HS-5 (cell line): ENCODE measurements at places on chromosomes 4 and X.

DNA sequence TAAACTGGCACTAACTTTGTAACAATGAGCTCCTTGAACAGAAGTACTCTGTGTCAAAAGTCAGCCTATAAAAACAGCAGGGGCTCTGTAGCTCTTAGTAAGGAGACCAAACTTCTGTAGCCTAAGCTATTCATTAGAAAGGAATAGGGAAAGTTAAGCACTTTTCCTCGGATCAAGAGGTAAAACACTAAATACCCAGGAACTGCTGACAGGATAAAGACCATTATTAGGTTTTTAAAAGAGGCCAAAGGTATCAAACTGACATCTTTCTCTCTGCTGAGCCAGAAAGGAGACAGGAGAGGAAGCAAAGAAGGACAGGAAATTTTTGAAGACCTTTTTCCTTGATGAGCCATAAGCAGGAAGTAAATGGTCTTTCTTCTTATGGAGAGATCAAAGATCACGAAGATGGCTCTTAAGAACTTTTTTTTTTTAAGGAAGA, 31.9 kb downstream of the ANAPC10 start:
- no peak for DNase-seq

DNA sequence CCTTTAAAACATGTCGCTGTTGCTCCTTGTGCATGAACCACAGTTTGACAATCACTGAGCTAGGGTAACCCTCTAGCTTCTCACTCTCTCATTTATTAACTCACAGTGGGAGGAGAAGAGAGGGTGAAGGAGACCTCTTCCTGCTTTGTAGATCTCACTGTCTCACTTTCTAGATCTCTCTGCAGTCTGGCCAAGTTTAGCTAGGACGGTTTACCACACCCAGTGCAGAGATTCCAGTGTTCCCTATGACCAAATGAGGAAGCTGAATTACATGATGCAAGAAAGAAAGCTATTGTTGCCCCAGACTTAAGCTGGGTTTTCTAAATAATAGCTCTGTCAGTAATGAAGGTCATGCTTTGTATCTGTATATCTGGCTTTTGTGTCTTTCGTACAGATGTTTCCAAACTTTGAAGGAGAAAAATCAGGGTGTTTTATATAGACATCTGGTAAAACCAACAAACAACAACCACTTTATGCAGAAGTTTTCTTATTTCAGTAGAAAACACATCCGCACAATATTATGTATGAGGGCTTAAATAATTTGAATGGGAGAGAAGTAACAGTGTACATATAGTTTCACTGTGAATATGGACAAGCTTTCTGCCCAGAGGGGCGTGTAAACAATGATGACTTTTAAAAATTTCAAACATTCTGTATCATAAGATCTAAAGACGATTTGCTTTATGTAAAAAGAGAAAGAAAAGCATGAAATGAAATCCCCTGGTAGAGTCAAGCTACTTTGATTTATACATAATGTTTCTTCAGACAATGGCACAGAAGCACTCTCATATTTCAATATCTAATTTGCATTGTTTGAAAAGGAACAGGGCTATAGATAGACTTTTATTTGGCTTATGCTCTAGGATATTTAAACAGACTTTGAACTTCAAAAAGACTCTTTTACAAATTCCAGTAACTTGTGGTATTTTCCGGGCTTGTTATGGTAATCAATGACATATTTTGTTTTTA, 582.3 kb downstream of the FSTL5 start:
- DNase-seq: no peak

GRCh38 chr4:10366628-10367027, 90.6 kb downstream of the ZNF518B start:
- no peak for DNase-seq

DNA sequence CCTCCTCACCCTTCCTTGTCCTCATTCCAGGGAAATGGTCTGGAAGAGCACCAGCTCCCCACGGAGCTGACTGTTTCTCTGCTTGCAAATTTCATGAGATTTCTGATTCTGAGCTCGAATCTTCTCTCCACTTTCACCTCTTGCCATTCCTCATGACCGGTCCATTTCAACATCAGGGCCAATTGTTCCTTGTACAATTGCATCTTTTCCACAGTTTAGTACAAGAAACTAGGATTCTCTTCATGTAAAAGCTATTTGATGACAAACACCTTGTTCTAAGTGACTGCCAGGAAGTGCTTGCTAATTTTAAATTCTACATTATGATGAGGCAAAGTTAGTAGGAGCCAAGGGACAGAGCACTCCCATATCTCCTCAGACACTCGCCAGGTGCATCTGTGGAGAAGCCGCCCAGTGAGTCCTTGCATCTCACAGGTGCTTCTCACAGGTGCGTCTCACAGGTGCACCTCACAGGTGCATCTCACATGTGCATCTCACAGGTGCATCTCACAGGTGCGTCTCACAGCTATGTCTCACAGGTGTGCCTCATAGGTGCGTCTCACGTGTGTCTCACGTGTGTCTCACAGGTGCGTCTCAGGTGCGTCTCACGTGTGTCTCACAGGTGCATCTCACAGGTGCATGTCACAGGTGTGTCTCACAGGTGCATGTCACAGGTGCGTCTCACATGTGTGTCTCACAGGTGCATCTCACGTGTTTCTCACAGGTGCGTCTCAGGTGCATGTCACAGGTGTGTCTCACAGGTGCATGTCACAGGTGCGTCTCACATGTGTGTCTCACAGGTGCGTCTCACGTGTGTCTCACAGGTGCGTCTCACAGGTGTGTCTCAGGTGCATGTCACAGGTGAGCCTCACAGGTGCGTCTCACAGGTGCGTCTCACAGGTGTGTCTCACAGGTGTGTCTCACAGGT, 3.0 kb upstream of the PDE6B start:
- DNase-seq: no peak

GRCh38 chrX:111035256-111035655, 60.7 kb upstream of the PAK3 start:
- no peak for DNase-seq

DNA sequence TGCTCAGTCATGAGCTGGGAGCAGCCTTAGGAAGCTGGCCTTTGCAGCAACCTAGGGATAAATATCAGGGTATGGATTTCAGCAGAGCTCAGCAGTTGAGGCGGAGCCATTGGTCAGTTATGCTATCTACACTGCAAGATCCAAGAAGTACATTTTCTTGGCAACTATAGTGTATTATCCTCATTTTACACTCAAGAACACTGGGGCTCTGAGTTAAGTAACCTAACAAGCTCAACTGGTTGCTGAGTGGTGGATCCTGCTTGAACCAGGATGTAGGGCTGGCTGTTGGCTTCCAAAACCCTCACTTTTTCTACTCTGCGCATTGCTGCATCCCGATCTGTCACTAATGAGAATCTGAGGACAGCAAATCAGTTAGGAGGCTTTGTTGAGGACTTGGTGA, 1.5 kb upstream of the SCARB2 start:
- DNase-seq: no peak

- no peak for DNase-seq
These were observed 273.7 kb downstream of the HNRNPD start for GRCh38 chr4:82099928-82100579.

- no peak for DNase-seq
These were observed 226.3 kb upstream of the PGRMC2 start for GRCh38 chr4:128513664-128514484.

DNA sequence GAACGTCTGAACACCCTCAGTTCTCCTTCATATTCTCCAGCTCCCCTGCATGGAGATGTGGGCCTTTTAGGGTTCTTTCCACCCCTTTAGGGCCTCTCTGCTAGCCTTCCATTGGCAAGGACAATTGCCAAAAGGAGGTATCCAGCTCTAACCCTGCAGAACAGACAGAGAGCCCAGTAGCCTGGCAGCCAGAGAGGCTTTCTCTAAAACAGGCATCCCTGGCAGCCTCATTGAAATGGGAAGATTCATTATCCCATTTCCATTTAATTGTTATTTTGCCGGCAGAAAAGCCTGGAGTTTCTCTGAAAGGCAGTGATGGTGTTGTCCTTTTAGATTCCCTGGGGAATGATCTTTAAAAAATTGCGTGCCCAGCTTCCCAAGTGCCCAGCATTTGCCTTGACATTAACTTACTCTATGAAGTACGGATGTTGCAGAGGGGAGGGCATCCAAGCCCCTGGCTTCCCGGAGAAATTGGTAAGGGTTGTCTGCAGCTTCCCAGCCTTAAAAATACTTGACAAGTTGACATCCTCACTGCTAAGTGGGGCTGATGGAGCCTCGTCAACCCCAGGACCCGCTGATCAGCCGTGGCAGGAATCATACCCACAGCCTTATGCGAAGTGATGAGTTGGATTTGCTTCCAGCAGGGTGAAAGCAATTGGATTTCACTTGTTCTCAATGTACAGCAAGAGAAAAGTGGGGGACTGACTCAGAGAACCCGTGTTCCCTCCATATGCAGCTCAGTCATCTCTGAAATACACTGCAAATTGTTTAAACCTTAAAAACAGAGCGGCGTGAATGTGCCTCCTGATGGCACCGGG, 244.1 kb downstream of the CRLF2 start:
- DNase-seq: no peak
